ENCODE measurements at places on chromosomes 11 and 22.

GRCh38 chr22:27129266-27129665, 471.9 kb downstream of the MIAT start:
- DNase-seq: no peak

GRCh38 chr11:126546191-126546590, 190.7 kb downstream of the ST3GAL4 start:
- no peak for DNase-seq

DNA sequence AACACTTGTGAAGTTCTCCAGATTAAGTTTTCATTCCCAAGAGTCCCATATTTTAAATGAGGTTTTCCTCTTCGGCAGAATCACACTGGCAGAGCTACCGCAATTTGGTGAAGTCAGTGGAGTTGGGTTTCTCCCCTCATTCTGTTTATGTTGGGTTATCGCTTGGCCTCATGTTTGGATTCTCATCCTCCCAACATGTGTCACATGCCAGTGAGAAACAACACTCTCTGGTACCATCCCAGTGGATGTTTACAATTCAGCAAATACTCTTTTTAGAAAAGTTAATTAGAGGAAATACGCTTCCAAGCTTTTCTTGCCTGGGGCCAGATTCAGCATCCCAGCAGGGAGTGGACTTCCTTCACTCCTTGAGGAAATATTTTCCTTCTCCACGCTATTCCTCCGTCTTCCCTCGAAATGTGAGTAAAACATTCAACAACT, 2.1 kb downstream of the PAMR1 start:
- DNase-seq: no peak

- no peak for DNase-seq
Observed at GRCh38 chr11:34770111-34770510, 146.1 kb downstream of the APIP start.

- DNase-seq: no peak
Observed at GRCh38 chr22:49371325-49372110, 456.2 kb downstream of the BRD1 start.

DNA sequence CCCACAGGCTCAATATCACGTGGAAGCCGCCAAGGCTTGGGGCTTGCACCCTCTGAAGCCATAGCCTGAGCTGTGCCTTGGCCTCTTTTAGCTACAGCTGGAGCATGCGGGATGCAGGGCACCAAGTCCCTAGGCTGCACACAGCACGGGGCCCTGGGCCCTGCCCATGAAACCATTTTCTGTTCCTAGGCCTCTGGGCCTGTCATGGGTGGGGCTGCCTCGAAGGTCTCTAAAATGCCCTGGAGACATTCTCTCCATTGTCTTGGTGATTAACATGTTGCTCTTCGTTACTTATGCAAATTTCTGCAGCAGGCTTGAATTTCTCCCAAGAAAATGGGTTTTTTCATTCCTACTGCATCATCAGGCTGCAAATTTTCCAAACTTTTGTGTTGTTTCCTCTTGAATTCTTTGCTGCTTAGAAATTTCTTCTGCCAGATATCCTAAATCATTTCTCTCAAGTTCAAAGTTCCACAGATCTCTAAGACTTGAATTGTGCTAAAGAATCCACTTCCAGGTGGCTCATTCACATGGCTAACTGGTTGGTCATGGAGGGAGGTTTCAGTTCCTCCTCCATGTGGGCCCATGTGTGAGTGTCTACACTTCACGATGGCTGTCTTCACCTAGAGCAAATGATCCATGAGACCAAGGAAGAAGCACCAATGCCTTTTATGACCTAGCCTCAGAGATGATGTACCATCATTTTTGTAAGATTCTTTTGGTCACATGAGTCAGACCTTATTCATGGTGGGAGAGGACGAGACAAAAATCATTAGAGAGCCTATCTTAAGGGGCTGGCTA, 7.4 kb upstream of the CREBZF start:
- DNase-seq: no peak

DNA sequence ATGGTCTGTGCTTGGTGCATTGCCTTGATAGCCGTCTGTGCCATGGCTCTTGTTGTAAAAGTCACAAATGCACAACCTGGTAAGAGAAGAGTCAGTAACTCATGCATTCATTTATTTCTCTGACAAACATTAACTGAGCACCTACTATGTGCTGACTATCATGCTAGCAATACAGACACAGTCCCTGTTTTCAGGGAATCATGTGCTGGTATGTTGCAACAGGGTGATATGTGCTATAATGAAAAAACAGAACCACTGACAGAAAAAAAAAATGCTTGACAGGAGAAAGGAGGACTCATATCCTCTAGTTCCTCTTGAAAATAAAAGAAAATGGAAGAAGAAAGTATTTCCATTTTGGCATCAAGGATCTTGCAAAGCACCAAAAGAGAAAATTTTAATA, 34.5 kb upstream of the RAPSN start:
- no peak for DNase-seq

GRCh38 chr22:40552070-40552469, 84.4 kb downstream of the MRTFA start:
- no peak for DNase-seq

DNA sequence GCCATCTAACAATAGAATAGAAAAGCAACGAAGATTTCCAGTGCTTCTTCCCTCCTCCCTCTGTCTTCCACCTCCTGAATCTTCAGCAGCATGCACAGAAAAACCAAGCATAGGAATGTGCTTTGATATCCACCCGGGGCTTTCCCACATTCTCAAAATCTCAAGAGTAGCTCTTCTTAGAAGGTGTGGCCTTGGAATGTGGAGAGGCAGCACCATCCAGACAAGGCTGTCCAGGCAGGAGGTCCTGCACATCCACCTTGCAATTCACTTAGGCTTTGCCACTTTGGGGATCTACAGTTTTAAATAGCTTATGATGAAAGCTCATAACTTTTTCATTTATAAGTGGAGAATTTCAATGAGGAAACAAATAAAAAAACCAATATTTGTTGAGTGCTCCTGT, 72.9 kb downstream of the KIRREL3 start:
- no peak for DNase-seq

Data from left renal cortex interstitium (tissue), 4 donors.